Chondrocyte (in vitro differentiated cells): ENCODE measurements at places on chromosomes 4 and X. TPM values are rescaled to one million over a fixed set of nuclear protein-coding genes. Genes with fewer than 3 reads are reported as not detected.
A peak's percentile ranks its signal among the peaks of the same experiment; 100 is the strongest.

DCAF8L2 gene
- total RNA-seq, result not detected in 3 replicates

- H3K27me3 ChIP-seq, result no peaks in the 10 kb centered on the region
- H3K4me3 ChIP-seq, result no peak overlapping the region
- DNase-seq, result no peak
Observed at GRCh38 chr4:120491481-120491880, 424.8 kb upstream of the MAD2L1 start.

CFAP47 gene
- not detected in 3 replicates for total RNA-seq

DNA sequence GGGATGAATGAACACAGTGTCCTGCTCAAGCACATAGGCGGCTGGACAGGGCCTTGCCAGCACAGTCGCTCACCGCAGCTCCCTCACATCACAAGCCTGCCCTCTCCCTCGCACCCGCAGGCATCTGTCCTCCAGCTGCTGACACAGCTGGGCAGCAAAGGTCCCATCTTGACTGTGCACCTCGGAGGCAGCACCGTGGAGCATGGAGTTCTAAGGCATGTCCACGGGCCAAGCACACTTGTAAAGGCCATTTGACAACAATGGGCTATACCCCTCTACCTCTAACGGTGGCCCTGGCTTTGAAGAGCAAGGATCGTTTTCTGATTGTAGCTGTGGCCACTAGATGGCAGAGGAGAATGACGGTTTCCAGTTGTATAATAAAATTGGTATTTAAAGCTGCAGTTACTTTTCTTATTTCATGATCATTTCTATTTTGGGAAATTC, 53.8 kb downstream of the APLN start:
- no peak overlapping the region for H3K4me3 ChIP-seq
- peaks cover 21% of the 10 kb centered on the region for H3K4me1 ChIP-seq
- H3K27ac ChIP-seq, result peak overlapping the region; percentile 27
- H3K36me3 ChIP-seq, result peaks cover 8% of the 10 kb centered on the region

LONRF3 gene
- total RNA-seq, result 0.07 to 0.10 TPM in 2 of 3 replicates, not detected in the other

GRCh38 chrX:120452131-120452530, 17.0 kb downstream of the LAMP2 start:
- peak overlapping the region; percentile 50 for H3K27ac ChIP-seq
- no peak overlapping the region for H3K4me3 ChIP-seq
- peaks cover 2% of the 10 kb centered on the region for H3K36me3 ChIP-seq
- no peak for DNase-seq
- no peaks in the 10 kb centered on the region for H3K27me3 ChIP-seq

DNA sequence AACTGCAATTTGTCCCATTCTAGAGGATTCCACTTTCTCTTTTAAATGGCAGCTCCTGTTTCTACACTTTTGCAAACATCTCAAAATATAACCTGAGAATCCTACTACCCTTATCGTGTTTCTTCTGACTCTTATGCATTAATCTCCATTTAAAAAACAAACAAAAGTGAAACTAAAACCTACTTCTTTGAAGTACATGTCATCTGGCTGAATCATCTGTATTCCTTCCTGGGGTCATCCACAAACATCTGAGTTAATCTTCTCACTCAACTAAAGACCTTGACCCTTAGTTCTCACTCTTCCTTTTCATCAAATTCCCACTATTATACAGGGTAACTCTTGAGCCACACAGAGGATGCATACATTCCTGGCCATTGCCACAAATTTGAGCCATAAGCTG, 584.8 kb downstream of the PPARGC1A start:
- H3K4me1 ChIP-seq, result no peaks in the 10 kb centered on the region
- H3K36me3 ChIP-seq, result no peaks in the 10 kb centered on the region
- no peak overlapping the region for H3K4me3 ChIP-seq
